Kidney epithelial cell (primary cell): ENCODE measurements at places on chromosomes 3 and 15. TPM values are rescaled to one million over a fixed set of nuclear protein-coding genes. Genes with fewer than 3 reads are reported as not detected.

DNA sequence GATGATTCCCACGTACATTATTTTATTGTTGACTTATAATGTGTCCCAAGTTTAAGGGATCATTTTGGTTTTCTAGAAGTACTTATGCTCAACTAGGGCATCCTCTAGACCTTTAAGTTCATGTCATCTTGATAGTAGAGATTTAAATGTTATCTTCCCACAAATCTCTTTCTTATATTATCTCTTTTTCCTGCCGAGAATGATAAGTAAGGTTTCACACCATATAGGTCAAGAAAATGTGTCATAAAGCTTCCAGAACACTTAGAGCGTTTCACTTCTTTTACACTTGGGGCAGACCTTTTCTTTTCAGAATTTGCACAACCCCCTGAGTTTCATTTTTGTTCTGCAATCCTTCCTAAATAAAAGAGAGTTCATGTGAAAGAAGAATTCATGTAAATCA lies 142.0 kb upstream of the CBLB start:
- DNase-seq: no peak

- DNase-seq: no peak
Observed at GRCh38 chr3:103684904-103685303, 1250.1 kb downstream of the ZPLD1 start.

- DNase-seq: no peak
Observed at GRCh38 chr3:125003369-125003853, 52.4 kb downstream of the HEG1 start.

- no peak for DNase-seq
Observed at GRCh38 chr15:31197497-31198414, 96.2 kb upstream of the TRPM1 start.

GRCh38 chr3:128009952-128010846 lies 42.0 kb upstream of the SEC61A1 start:
- DNase-seq: no peak

DNA sequence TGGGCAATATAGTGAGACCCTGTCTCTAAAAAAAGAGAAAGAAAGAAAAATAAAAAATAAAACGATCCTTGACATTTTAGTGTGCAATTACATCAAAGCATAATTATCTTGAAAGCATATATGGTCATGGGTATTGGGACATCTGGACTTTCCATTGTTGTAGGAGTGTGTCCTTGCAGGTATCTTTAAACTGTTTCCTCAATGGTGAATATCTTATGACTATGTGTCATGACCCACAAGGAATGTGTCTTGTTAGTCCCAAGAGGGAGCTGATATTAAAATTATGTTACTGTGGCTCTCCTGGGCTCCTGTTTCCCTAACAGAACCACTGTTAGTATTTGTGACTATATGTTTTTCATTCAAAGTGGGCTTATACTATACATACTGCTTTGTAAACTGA lies 26.6 kb downstream of the EIF1B start:
- DNase-seq: no peak

AMT gene
- total RNA-seq: 4.9 and 6.6 TPM in 2 replicates

SLC25A26 gene
- total RNA-seq: 26.5 and 41.2 TPM in 2 replicates

GRCh38 chr15:45401665-45402161 lies 23.4 kb upstream of the GATM start:
- no peak for DNase-seq

- DNase-seq: peak; percentile 49
Observed at GRCh38 chr15:35545316-35545823, 595 bp downstream of the DPH6 start.

ERC2 gene
- total RNA-seq: 6.0 and 17.0 TPM in 2 replicates

REC114 gene
- total RNA-seq: not detected in 2 replicates

- DNase-seq: no peak
Observed at GRCh38 chr3:37861620-37862041, at the start of gene CTDSPL. TSS of gene CTDSPL (plus strand) at chr3:37861880. CDS start at chr3:37862200, 320 bp downstream.

DNA sequence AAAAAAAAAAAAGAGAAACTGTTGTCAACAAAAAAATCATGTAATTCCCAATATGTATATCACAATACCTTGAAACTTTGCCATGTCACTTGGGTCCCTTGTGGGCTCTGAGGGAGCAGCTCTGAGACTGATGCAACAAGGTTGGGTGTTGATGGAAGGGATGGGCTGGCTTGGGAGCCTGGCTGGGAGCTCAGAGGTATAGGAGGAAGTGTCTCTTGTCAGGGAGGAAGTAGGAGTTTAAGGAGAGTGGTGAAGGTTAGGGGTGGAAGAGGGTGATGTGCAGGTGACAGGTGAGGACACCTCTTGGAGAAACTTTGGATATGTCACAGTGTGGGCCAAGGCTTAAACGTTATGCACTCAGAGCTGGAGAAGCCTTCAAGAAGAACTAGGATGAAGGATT lies 2.0 kb upstream of the TM6SF1 start:
- DNase-seq: no peak

ZNF860 gene
- total RNA-seq: 1.3 and 2.2 TPM in 2 replicates

IL20RB gene
- total RNA-seq: 0.58 and 0.89 TPM in 2 replicates

GRCh38 chr15:65836665-65837064 lies 32.6 kb upstream of the RAB11A start:
- DNase-seq: no peak

APEH gene
- total RNA-seq: 141 and 146 TPM in 2 replicates

DNA sequence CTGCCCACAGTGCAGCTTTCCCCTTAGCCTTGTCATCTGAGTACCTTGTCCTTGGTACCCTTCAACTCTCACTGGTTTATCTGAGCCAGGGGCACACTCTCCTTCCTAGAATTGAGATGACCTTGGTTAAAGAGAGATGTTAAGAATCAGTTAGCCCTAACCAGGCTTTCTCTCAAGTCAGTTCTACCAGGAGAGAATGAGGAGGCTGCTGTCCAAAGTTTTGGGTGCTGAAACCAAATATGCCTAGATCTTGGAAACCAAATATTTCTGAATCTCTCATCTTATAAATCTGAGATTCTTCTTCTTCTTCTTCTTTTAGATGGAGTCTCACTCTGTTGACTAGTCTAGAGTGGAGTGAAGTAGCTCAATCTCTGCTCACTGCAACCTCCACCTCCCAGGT lies 12.0 kb upstream of the CTXND1 start:
- DNase-seq: no peak

GRCh38 chr3:142844339-142844977 lies 44.4 kb downstream of the PCOLCE2 start:
- DNase-seq: no peak

FOXB1 gene
- 0.55 and 0.71 TPM in 2 replicates for total RNA-seq

DNA sequence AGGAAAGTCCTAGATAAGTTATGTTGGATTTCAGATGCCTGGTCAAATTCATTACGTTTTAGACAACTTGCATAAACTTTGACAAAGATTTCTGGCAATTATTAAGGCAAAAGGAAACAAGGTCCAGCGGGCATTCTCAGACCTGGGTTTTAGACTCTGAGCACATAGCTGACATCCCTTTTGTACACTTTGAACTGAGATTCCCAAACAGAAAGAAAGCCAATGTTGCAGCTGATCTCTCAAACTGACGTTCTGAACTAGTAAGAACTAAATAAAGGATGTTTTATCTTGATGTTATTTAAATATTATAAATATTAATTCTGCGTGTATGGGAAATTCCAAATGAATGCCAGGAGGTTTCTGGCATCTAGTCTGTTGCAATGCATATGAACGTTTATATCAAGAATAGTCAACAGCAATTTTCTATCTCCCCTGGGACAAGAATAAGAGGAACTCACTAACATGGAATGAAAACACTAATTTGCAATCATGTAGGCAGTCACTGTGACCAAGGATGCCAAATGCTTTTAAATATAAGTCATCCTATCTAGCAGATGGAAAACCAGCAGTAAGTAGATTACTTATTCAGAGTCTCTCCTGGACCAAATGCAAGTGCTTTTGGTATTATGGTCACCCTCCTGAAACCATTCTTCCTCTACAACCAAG lies 202.1 kb downstream of the GREM1 start:
- DNase-seq: peak; percentile 44

GRCh38 chr3:16800361-16800760 lies 84.4 kb upstream of the PLCL2 start:
- DNase-seq: no peak

DNA sequence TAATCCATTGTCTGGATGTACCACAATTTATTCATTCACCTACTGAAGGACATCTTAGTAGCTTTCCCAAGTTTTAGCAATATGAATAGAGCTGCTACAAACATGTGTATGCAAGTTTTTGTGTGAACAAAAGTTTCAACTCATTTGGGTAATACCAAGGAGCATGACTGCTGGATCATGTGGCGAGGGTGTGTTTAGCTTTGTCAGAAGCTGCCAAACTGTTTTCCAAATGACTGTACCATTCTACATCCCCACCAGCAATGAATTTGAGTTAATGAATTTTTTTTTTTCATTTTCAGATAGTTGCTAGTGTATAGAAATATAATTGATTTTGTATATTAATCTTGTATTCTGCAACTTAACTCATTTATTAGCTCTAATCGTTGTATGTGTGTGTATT lies 20.0 kb upstream of the ELP6 start:
- DNase-seq: no peak

DNA sequence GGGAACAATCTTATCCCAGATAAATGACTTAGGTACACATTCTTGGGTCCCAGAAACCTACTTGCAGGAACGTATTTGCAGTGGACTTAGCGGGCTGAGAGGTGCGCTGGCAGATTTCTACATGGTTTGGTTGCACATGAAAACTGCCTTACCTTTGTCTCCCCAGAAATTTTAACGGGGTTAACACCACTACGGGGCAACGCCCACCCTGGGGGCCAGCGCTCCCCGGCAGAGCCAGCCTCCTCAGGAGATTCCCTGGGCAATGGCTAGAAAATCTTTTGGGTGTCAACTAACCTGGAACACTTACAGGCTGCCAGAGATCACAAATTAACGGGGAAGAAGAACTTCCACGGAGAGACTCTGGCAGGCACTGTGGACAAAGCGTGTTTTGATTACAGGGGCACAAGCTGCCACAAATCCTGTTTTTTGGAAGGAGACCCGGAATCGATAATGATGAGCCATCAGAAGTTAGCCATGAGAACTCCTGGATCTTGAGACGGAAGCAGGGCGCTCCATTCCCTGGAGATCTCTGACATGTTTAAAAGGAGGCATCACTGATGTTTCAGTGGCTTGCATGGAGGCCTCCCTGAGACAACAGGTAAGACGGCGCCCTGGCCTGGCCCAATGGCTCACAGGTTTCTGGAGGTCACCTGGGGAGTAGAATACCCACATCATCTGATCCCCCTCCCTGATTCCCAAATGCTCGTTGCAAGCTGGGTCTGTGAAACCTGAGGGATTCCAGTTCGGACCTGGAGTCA lies 288.9 kb downstream of the ADAMTS17 start:
- no peak for DNase-seq

UROC1 gene
- not detected in 2 replicates for total RNA-seq

- DNase-seq: no peak
Observed at GRCh38 chr3:185084402-185084801, 68.5 kb downstream of the C3orf70 start.

DNA sequence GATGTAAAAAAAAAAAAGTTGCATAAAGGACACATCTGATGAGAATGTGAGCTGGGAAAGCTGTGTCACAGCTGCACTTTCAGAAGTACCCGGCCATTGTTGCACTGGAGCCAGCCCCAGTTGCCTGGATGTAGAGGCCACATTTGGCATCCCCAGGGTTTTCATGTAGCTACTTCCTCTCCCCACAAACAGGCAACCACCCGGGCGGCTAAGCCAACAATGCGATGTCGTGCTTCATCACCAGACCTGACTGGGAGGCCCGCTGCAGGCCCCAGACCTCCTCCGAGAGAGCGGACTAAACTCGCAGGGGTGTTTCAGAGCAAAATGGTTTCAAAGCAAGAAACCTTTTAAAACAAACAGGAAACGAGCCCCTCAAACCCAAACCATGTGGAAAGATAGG lies 142.3 kb downstream of the TMCO5A start:
- no peak for DNase-seq

LMOD3 gene
- not detected in 2 replicates for total RNA-seq

ENTPD3 gene
- 0.21 and 0.29 TPM in 2 replicates for total RNA-seq

SLC28A1 gene
- 0.17 and 0.82 TPM in 2 replicates for total RNA-seq

NRG4 gene
- total RNA-seq: not detected in 2 replicates

C15orf62 gene
- 1.2 and 1.4 TPM in 2 replicates for total RNA-seq

- no peak for DNase-seq
Observed at GRCh38 chr3:63130625-63131024, 147.5 kb upstream of the SYNPR start.

LYZL4 gene
- total RNA-seq: not detected in 2 replicates

DNA sequence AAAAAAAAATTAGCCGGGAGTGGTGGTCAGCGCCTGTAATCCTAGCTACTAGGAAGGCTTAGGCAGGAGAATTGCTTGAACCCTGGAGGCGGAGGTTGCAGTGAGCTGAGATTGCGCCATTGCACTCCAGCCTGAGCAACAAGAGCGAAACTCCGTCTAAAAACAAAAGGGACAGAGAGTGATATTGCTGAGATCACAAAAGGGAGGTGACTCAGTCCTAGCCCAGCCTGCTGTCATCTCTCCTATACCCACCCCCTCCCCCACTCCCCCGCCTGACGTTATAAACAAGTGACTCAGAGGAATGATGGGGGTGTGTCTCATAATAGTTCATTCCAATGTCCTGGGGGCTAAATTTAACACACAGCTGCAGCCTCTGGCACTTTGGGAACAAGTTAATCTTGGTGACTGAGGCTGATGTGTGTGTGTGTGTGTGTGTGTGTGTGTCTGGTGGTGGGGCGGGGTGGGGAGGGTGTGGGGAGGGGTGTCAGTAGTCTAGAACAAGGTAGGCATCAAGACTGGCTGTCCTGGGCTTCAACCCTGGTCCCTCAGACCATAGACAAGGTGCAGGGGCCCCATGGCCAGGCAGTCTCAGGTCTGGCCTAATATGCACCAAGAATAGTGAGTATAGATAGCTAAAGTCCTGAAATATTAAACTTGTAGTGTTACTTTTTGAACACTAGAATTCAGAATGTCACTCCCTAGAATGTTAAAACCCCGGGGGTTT lies 1.3 kb upstream of the KLHL40 start:
- DNase-seq: peak; percentile 80

GRCh38 chr3:134481166-134481565 lies 4.6 kb downstream of the ANAPC13 start:
- no peak for DNase-seq

LYSMD2 gene
- 7.1 and 7.7 TPM in 2 replicates for total RNA-seq

FOXL2 gene
- 0.54 and 0.68 TPM in 2 replicates for total RNA-seq

GRCh38 chr3:195820186-195820585 lies 8.5 kb upstream of the MUC4 start:
- DNase-seq: no peak

FES gene
- 15.1 and 15.6 TPM in 2 replicates for total RNA-seq

DNA sequence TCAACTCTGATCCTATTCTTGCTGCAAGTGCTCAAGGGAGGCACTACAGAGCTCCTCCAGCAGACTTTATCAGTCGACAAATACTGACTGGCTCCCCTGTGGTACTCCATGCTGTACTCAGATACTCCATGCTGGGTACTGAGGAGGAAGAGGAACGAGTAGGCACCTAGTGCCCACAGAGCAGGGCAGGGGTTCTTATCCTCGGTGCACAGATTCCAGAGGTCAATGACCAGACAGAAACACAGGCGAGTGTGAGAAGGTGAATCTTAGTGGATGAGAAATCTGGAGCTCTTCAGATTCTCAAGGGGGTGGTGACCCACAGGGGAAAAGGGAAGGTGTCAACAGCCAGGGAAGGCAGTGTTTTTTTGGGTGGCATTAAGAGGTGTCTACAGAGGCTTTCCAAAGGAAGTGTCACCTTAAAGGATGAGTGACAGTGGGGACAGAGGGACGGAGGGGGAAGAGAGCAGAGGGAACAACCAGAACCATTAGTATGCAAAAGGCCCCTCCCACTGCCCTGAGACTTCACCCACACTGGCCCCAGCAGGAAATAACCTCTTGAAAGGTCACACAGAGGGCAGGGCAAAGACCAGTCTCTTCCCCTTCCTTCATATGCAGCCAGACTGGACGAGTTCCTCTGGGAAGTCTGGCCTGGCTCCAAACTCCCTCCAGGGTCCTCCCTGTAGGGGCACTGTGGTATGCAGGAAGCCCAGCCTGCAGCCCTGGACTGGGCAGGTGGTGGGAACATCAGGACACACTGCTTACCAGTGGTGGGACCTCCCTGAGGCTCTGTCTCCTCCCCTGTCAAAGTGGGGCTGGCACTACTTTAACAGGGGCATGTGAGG lies 27.5 kb downstream of the CCDC12 start:
- DNase-seq: no peak
